ENCODE measurements at places on chromosomes 6 and 20.

- no peak for DNase-seq
Measured at GRCh38 chr6:60867548-60867947, 1418.5 kb downstream of the KHDRBS2 start.

DNA sequence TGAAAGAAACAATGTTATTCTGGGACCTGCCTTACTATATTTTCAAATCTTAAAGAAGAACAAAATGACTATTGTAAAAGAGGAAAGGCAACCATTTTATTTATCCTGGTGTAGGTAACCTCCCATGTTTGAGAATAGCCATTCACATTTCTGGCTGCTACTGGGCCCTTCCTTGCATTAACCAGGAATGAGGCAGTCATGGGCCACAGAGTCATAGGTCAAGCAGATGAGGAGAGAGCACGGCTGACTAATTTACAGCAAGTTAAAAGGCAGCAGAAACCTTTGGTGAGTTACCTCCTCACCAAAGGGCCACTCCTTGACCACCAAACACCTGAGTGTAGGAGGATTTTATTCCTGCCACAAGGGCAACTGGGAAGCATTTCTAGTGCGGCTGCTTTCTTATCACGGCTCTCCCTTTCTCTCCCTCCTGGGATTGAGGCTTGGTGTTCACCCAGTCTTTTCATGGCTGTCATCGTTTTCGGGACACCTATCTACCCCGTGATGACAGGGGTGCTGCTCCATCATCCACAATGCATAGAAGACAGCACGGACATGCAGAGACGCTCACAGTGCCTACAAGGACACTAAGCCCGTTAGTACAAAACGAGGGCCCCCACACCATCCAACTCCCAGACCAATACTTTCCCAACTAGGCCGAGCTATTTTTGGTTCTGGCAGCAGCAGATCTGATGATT is 4.4 kb upstream of the LAMA4 start:
- DNase-seq: no peak

DNA sequence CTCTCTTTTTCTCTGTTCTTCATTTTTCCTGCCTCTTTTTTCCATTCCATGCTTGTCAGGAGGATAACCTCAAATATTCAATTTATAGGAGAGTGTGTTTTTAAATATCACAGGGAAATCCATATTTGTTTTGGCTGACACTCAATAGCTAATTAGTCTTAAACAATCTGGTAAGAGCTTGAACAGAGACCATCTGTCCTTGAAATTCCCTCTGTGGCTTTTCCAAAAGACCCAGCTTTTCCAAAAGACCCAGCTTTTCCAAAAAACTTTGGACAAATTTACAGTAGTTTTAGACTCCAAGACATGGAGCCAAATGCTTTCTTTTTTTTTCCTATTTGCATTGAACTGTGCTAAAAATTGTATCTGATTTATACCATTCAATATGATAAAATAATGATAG is 127.4 kb upstream of the FAM83B start:
- no peak for DNase-seq

GRCh38 chr20:38651154-38651553 is 49.5 kb downstream of the ARHGAP40 start:
- no peak for DNase-seq

DNA sequence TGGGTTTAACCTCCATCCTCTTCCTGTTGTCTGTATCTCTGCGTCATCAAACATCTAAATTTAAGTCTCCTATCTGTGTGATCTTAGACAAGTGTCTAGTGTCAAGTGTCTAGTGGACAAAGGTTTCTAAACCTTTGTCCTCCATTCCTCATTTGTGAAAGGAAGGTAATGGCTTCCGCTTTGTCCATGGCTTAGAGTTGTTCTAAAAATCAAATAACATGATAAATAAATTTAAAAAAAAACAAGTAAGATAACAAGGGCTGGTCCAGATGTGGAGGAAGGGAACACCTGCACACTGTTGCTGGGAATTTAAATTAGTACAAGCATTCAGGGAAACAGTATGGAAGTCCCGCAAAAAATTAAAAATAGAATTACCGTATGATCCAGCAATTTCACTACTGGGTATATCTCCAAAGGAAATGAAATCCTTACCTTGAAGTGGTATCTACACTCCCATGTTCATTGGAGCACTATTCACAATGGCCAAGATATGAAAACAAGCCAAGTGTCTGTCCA is 17.6 kb upstream of the SERPINB1 start:
- DNase-seq: no peak

- DNase-seq: no peak
Measured at GRCh38 chr6:20433321-20433720, 31.6 kb downstream of the E2F3 start.

GRCh38 chr6:149961728-149962425 is 1.9 kb upstream of the ULBP1 start:
- DNase-seq: no peak

DNA sequence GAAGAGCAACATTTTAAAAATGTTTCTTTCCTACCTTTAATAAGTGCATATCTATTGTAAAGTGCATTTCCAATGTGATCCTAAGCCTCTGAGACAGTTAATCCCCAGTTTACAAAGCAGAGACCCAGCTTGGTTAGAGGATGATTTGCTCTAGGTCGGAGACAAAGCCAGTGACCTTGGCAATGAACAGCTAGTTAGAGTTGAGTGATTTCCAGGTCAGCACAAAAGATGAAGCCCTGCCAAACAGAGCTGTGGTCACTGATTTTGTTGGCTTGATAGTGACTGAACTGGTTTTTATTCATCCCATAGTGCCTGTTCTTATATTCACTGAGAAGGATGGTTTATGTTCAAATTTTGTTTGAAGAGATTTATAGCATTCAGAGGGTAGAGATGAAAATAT is 56.6 kb upstream of the CD83 start:
- no peak for DNase-seq

DNA sequence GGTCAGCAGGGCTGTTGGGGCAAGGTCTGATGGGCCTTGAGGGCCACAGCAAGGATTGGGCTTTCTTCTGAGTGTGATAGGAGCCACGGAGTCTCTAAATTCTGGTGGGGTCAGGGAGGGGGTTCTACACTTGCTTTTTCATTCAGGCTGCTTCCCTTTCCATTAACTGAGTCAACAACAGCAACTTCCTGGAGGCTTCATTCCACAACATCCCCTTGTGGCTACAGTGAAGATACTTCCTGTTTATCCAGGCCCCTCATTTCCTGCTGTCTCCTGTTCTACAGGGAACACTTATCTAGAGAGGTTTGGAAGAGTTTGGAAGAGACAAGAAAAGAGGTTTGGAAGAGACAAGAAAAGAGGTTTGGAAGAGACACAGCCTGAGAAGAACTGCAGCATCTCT is 144.8 kb upstream of the ENPP5 start:
- DNase-seq: no peak

DNA sequence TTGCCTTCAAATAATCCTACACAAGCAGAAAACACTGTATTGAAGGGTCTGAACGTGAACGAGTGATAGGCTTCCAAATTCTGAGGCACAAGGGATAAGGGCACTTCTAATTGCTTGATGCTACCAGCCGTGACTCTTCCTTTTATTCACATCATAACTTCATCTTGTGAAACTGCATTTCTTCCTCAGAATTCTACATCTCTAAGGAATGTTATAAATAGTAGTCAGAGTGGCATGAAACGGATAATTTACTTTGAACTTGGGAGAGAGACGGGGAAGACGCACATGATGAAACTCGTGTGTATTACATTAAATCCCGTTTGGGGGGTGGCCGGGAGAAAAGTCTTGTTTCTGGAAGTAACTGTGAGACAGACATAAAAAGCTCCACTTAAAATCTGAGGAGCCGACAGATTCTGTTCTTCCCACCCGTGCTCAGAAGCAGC is 754 bp downstream of the HDDC2 start:
- peak; percentile 13 for DNase-seq

DNA sequence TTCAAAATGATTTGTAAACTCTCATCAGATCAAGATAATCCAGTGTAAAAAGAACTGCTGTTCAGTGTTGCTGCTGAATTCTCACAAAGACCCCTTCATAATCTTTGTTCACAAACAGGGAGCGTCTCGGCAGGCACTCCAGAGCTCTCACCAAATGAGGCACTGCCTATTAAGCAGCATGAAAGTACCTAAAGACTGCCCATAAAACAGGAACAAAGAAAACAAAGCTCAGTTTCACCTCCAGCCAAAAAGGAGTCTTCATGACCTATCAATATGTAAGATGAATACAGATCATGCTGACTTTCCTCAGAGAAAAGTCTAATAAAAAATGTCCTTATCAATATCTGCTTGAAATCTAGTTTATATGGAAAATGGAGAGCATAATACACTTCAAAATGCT is 41.8 kb downstream of the GPR63 start:
- no peak for DNase-seq

GRCh38 chr20:56487216-56487615 is 18.8 kb downstream of the RTF2 start:
- DNase-seq: no peak

GRCh38 chr20:38725931-38726803 is 1.9 kb downstream of the SLC32A1 start:
- peak; percentile 71 for DNase-seq

- DNase-seq: no peak
Measured at GRCh38 chr6:130069485-130069884, 51.1 kb downstream of the L3MBTL3 start.

- no peak for DNase-seq
Measured at GRCh38 chr20:45059022-45059728, 41.8 kb downstream of the KCNS1 start.

- DNase-seq: peak; percentile 2
Measured at GRCh38 chr6:96923871-96924493, 546 bp upstream of the KLHL32 start.

DNA sequence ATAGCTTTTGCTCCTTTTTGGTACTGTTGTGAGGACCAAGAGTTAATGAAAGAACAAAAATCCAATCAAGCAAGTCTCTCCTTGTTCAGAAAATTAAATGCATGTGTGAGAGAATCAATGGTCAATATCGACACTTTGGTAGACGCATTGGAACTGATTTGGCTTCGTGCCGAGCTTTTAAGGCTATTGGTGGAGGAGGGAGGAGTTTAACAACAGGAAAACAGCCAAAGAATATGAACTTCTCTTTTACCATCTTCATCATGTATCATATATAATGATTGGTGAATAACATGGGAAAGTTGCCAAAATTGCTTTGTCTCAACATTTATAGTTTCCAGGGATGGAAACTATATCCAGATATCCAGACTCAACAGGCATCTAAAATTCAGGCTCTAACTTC is 266.5 kb upstream of the CITED2 start:
- no peak for DNase-seq

GRCh38 chr6:45625191-45625664 is 247.5 kb upstream of the SUPT3H start:
- no peak for DNase-seq

DNA sequence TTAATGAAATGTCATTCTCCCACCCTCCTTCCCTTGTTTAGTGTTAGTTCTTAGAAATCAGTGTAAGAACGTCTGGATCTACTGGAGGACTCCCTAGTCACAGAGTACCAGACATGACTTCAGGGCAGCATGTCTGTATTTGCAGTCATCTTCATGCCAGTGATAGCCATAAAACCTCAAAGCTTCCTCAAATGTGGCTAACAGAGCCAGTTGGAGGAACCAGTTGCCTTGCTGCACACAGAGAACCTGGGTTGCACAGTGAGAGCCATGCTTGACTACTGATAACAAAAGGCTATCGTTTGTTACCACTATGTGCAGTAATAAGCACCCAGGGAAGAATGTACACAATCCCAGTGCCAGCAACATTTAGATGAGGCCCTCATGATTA is 20.1 kb downstream of the NT5E start:
- DNase-seq: no peak

- peak; percentile 14 for DNase-seq
Measured at GRCh38 chr6:24205020-24205492, 79.0 kb downstream of the NRSN1 start.

DNA sequence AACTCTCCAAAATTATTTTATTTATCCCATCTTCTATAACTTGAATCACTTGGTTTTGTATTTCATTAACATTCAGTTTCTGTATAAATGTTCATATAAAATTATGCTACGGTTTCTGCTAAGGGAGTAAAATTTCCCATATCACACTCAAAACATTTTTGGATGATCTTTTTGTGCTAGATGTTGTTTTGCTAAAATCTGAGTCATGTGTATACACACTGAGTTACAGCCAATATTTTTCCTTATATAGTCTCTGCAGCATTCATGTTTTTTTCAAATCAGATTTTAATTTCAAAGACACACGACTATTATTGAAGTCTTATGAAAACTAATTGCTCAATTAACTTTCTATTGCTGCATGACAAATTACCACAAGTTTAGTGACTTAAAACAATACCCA is 54.3 kb upstream of the SLC2A12 start:
- DNase-seq: no peak

DNA sequence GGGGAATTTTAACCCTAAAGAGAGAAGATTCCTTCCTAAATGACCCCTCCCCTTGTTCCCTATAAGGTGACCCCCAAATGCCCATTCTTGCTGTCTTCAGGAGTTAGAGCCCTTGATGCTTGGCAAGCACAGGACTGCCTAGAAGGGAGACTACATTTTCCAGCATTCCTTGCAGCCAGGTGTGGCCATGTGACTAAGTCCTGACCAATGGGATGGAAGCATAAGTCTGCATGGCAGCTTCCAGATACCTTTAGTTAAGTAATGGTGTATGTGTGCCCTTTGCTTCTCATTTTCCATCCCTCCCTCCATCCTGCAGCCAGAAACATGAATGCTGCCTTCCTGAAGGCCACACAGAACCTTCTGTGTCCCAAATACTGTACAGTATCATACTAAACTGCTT is 5.5 kb downstream of the BFSP1 start:
- peak; percentile 38 for DNase-seq

DNA sequence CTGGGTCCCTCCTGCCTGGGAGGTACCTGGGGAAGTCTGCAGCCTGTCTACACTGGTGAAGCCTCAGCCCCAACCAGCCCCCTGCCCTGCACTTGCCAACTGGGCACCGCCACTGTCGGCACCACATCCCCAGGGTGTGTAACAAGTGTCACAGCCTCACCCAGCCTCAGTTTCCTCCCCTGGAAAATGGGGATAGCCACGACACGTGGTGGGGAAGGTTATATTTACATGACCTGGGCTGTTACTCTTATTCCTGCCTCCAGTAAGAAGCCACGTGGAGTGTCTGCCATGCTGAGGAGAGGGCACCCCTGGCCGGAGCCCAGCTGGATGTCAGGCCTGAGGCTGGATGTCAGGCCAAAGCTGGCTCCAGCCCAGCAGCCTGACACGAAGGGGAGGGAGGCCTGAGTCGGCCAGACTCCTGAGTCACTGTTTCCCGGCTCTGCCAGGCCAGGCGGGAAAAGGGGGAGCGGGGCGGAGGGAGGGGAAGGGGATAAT is 44.9 kb downstream of the SNAI1 start:
- DNase-seq: peak; percentile 100

DNA sequence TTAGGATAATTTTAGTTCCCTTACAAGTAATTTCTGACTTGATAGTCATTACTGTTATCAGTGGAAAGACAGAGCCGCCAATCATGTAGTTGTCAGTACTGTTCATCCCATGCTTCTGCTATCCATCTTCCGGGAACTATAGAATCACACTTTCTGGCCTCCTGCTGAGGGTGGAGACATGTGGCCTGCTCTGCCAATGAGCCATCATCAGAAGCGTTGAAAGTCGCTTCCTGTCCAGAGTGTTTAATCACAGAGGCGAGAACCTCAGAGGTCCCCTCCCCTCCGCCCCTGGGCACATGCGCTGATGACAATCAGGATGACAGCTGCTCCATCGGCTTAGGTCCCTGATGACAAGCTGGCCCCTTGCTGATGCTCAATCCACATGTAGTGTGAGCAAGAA is 3.0 kb downstream of the DDO start:
- DNase-seq: no peak

All from HTR-8/SVneo (cell line).